H1 (cell line): ENCODE measurements at places on chromosomes 6 and 20.

DNA sequence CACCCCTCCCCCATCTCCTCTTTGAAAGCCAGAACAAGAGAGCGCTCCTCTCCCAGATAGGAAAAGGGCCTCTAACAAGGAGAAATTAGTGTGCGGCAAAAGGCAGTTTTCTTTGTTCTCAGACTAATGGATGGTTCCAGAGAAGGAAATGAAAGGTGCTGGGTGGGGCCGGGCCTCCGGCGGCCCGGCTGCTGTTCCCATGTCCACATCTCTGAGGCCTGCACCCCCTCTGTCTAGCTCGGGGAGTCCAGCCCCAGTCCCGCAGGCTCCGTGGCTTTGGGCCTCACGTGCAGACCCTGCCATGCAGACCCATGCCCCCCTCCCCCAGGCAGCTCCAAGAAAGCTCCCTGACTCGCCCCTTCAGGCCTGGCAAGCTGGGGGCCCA is 35.8 kb upstream of the MRGBP start:
- no peak for DNase-seq

GRCh38 chr6:40550202-40551101 is 36.7 kb downstream of the LRFN2 start:
- DNase-seq: no peak

- DNase-seq: no peak
Measured at GRCh38 chr20:59790346-59790745, 143.1 kb downstream of the SYCP2 start.

DNA sequence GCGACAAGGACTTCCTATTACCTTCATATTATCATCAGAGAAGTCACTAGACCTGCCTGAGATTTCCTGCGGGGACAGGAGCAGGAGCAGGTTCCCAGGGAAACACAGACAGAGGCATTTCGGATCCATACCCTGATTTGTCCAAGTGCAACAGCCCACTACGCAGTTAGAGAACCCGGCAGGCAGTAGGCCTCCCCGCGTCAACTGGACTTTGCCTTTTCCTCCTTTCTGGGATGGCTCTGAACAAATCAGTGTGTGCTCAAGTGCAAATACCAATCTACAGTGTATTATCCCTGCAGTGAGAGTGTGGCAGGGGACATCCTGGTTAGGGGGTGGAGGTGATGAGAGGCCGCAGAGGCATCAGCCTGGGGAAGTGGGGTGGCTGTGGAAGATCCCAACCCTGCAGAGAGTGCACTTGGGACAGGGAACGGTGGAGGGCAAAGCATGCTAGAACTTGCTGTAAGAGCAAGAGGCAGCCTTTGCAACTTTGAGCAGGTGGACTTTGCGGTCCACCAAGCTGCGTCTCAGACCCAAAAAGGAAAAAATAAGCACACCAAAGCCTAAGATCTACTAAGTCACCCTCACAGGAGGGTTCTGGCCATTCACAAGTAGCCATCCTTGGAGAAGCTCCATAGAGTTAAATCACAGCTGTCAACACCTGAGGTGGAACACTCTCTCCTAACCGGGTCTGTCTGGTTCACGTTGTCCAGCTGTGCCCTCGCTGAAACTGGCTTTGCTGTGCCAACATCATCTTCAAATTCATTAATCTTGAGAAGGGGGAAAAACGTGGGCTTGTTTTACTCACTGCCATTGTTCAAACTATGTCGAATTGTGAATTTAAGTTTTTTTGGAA is 159.1 kb downstream of the ZDHHC14 start:
- DNase-seq: no peak

- DNase-seq: no peak
Measured at GRCh38 chr6:26476896-26477295, 19.1 kb downstream of the BTN2A1 start.

DNA sequence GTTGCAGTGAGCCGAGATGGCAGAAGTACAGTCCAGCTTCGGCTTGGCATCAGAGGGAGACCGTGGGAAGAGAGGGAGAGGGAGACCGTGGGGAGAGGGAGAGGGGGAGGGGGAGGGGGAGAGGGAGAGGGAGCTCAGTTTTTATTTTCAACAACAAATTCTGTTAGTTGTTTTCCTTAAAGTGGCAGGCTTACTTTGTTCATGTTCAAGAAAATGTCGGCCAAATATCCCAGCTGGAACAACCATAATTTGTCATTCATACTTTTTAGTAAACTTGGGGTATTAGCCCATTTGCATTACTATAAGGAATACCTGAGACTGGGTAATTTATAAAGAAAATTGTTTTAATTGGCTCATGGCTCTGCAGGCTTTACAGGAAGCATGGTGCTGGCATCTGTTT is 2.5 kb upstream of the TULP4 start:
- DNase-seq: no peak

DNA sequence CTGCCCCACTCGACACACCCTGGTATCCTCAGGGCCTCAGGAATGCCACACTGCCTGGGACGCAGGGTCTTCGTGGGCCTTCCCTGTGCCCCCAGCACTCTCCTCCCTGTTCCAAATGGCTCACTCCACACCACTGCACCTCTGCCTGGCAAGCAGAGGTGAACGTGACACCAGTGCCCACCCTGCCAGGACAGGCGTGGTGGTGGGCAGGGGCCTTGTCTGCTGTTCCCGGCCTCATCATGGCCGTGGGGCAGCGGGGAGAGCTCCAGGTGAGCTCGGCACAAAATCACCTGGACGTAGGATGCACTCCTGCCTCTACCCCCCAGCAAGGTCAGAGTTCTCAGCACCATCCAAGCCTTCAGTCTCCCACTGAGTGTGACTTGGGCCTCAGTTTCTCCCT is 202.4 kb downstream of the SMOC2 start:
- no peak for DNase-seq

- DNase-seq: no peak
Measured at GRCh38 chr6:144666781-144667180, 381.6 kb downstream of the UTRN start.

GRCh38 chr6:90573624-90574023 is 13.2 kb downstream of the MAP3K7 start:
- no peak for DNase-seq

- DNase-seq: no peak
Measured at GRCh38 chr20:13639150-13639497, 392 bp upstream of the TASP1 start.

DNA sequence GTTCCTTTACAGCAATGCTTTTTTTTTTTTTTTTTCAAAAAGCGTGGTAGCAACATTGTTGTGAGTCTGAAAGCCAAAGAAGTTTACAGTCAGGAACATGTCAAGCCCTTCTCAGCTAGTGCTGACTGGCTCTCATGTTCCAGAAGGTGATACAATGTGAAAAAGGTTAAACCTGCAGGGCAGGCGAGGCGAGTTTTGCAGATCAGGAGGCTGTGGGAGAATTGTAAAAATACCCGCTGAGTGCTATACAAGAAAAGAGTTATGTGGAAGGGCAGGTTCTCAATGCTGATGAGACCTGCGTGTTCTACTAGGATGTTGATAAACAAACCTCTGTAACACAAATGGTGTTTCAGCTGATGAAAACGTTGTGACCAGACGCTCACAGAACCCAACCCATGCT is 30.9 kb upstream of the RPP40 start:
- DNase-seq: no peak

DNA sequence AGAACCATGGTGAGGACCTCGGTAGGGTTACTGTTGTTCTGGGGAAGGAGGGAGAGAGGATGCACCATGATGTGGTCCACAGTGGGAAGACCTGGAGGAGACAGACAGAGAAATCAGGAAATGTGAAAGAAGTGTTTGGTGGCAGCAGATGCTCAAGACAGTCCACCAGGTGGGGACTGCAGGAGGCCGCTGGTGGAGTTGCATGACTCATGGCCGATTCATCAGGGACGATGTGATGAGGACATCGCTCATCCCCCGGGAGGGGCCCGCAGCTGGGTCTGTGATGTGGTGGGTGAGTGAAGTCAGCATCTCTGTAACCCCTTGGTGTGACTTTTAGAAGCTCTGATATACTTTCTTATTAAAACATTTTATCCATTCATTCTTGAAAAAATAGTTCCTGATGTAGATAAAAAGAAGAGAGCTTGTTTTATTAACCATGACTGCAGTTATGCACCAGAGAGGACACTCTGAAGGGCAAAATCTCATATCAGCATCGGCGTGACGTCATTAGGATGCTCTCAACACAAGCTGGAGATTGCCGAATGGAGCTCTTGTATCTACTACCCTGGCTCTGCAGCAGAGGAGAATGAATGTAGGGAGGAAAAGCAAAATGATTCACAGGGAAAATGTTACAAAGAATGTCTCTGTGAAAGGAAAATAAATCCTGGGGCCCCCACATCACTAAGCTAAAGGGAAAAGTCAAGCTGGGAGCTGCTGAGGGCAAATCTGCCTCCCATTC is 71.2 kb downstream of the RAMACL start:
- DNase-seq: no peak

DNA sequence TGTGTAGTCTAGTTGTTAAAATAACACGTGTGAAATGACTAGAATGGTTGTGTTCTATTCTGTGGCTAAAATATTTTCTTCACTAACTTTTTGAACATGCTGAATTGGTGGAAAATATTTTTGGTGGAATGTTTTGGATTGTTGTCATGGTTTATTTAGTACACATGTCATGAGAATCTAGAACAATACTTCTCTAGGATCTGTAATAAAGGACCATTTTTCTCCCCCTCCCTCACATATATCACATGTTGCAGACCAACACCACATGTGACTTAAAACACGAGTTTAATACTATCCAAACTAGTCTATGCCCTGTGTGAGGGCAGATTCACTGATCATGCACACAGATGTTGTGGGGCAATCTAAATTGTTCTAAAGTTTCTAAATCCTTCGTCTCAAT is 29.2 kb downstream of the FIG4 start:
- no peak for DNase-seq

GRCh38 chr6:28867086-28867409 is 56.7 kb downstream of the TRIM27 start:
- DNase-seq: no peak

DNA sequence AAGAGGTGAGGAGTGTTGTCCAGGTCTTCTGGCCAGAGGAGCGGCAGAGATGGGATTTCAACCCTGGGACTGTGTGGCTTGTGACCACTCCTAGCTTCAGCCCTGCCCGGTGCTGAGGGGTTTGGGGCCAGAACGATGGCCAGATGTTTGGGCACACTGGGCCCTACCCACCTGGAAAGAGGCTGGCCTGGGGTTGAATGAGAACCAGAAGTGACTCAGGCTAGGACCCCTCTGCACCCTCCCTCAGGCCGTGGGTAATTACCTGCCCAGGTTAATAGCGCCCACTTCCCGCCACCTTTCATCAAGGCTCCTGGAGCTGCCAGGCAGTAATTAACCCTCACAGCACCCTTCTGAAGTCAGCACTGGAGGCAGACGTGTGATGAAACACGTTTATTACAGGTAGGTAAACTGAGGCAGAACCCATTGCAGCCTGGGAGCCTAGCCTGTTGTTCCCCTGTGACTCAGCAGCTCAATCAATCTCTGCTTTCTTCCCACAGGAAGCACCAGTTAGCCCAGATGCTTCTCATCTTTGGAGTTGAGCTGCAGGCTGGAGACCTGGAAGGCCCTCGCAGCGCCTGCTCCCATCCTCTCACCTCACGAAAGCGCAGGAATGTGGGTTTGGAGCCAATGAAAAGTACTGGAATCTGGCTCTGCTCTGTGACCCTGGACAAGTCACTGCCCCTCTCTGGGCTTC is 120.8 kb downstream of the CEBPB start:
- no peak for DNase-seq
